ENCODE measurements at places on chromosomes 3 and 15.
A peak's percentile ranks its signal among the peaks of the same experiment; 100 is the strongest.

DNA sequence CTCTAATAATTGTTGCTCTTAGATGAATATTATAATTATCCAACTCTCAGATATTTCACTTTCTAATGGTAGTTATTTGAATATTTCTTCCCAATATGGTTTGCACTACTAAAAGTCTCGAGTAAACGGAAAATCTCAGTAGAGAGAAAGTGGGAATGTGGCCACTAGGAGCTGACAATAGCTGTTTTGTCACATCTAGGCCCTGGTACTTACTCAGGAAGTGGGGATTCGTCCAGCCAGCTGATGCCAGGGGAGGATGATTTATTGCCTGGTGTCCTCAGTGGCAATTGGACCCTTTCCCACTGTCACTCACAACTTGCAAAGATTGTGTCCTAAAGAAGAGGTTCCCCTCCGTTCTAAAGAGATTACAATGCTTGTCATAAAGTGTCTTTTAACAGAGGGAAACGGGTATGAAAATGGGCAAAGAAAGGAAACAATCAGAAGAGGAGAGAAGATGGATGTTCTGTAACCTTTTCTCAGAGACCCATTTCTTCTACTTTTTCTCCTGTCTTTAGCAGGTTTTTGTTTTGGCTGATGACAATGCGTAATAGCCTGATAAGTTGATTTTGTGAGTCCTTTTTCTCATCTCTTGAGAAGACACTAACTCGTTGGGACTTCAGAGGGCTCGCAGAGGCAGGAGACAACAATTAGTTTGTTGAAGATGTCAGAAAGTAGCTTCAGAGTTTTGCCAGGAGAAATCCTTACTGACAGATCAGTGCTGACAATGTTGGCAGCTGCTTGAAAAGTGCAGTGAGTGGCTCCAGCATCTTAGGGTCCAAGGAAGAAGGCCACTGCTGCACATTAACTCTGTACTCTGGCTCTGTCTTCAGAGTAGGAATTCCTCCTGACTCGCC, 320.6 kb downstream of the MECOM start:
- no peak for DNase-seq

DNA sequence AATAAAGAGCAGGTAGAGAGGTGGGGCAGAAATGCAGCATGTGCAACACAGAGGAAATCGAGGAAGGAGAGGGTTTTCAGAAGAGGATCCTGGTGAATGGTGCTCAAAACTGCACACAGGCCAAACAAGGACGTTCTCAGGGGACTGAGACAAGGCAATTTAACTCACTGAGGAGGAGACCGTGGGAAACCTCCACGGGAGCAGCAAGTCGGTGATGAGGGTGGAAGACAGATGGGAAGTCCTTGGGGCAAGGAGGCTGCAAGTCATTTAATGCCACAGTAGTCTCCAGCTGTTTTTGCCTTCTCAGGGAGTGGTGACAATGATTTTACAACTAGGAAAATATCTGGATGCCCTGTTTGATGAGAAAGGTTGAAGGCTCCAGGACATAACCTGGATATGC, 11.5 kb upstream of the PDIA5 start:
- no peak for DNase-seq

DNA sequence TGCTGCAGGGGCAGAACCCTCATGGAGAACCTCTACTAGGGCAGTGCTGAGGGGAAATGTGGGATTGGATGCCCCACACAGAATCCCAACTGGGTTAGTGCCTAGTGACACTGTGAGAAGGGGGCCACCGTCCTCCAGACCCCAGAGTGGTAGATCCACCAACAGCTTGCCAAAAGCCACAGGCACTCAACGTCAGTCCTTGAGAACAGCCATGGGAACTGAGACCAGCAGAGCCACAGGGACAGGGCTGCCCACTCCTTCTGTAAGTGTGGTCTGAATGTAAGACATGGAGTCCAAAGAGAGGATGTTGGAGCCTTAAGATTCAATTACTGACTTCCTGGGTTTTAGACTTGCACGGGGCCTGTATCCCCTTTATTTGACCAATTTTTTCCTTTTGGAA, 1451.5 kb downstream of the SI start:
- no peak for DNase-seq

DNA sequence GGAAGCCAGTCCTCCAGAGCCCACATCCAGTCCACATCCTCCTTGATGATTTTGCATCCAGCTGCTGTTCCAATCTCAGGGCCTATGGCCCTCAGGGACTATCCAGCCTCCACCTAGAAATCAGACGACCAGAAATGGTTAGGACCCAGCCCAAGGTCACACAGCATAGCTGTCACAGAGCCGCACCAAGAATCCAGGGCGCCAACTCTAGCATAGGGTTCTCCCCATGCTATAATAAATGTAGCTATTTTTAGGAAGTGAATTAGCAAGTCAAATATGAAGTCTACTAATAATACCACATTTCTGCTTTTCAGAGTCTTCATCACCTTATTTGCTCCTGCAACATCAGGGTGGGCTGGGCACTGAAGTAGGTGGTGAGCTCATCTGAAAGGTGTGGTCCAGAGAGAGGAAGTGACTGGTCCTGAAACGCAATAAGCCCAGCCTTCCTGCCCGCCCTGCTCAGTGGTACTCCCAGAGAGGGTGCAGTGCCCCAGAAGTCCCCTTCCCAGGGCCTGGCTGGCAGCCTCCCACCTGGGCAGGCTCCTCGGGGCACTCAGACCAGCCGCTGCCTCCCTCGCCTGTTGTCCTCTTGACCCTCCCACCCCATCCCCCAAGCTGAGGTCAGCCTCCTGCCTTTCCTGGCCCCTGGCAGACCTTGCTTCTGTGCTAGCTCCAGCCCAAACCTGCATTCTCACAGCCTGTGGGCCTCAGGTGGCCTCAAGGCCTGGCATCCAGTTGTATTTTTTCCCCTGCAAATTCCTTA, 17.6 kb upstream of the CYP11A1 start:
- DNase-seq: peak; percentile 39

GRCh38 chr3:190305406-190305805, 16.8 kb downstream of the CLDN1 start:
- no peak for DNase-seq

DNA sequence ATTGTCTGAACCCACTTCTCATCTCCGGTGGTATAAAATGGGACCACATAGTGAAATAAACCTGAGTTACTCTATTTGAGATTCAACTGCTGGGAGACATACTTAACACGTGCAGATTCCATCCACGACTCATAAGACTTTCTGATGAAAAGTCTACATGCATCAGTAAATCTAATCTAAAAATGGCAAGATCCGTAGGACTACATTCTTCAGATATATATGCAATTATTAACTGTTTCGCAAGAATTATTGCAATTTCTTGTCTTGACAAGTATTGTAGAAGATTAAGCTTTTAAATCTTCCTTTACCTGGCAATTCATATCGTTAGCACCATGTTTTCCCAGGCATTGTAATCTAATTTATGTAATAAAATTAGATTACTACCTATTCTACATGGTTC, 718.7 kb upstream of the CBLB start:
- no peak for DNase-seq

DNA sequence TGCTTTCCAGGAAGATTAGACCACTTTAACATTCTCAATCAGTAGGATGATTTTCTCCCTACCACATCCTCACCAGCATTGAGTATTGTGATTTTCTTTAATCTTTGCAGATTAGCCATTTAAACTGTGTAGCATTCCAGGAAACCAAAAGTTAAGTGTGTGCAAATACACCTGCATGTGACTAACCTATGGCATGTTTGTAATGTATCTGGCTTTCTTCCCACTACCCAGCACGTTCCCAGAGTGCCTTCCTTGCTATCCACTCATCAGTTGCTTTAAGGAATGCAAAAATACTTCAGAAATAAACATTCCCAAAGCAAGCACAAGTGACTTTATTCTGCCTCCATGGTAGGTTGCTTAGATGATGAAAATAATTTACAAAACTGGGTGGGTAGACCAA, 74.2 kb downstream of the ATG7 start:
- DNase-seq: no peak

DNA sequence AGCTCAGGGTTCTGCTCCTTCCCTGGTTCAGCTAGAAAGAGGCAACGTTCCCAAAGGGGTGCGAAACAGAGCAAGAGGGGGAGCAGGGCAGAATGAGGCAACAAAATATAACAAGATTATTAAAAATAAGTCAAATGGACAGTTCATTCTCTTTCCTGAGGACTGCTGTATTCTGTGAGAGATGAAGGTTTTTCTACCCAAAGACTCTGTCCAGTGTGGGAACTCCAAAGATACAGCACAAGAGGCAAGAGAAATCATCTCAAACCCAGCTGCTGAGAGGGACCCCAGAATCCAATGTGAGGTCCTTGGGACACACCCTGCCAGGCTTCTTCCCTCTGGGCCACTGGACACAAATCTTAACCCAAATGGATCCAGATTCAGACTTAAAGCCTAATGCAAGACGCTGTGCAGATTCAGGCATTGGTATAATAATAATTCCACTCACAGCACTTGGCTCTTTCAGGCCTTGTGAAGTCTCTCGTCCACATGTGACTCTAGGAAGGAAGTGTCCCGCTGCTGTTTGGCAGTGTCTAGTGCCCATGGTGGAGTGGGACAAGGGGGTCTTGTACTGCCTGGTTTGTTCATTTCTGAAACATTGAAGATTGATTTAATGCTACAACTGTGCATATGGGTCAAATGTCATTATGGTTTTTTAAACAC, 14.5 kb upstream of the ARHGAP31 start:
- no peak for DNase-seq

DNA sequence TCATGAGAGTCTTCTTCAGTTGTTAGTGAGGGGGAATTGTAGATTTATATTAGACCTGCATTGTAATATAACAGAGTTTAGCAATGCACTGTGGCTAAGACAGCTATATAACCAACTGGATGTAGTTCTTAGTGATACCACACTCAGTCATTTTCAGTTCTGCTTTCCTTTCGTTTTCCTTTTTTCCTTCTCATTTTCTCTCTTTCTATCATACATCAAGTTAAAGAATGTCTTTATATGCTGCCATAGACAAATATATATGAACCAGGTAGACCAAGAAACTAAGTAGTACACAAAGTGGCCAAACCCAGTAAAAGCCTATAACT, 43.7 kb upstream of the CD47 start:
- DNase-seq: no peak

- DNase-seq: no peak
Measured at GRCh38 chr3:138289701-138290100, 40.0 kb downstream of the NME9 start.

DNA sequence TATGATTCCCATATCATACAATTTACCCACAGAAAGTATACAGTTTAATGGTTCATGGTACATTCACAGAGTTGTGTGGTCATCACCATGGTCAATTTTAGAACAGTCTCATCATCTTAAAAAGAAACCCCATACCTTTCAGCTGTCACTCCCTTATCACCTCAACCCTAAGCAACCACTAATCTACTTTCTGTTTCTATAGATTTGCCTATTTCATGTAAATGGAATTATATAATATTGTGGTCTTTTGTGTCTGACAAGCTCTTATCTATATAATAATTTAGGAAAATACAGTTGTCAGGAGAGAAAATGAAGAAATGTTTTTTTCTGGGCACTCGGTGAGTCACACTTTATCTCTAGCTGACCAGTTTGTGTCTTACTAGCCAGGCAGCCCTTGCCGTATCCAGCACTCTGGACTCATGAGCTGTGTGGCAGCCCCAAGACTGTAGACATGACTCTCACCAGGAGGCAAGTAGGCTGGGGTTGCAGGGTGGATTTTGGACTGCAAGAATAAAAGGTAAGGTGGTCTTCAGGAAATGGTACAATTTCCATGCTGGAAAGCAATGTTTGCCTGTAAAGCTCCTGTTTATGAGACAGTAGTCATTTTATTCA, 234.6 kb downstream of the THRB start:
- no peak for DNase-seq

GRCh38 chr3:111968319-111969054, 10.3 kb upstream of the ABHD10 start:
- DNase-seq: no peak

GRCh38 chr3:25508901-25509300, 80.8 kb downstream of the RARB start:
- peak; percentile 41 for DNase-seq

GRCh38 chr3:168583977-168584376, 488.3 kb upstream of the GOLIM4 start:
- no peak for DNase-seq

DNA sequence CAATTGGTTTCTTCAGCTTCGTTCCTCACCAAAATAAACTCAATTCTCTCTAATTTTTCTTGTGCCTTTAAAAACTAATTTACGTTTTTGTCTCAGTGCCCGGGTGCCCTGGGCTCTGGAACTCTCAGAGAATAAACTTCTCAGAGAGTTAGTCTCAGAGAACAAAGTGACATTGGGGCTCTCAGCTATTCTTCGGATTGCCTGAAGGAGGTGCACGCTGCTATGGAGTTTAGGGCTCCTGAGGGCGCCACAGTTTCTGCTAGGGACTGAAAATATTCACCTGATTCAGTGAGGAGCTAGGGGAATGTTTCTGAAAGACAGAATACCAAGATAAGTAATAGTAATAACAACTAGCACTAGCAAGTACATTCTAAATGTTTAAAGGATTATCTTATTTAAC, 22.7 kb downstream of the ZIC4 start:
- DNase-seq: no peak

DNA sequence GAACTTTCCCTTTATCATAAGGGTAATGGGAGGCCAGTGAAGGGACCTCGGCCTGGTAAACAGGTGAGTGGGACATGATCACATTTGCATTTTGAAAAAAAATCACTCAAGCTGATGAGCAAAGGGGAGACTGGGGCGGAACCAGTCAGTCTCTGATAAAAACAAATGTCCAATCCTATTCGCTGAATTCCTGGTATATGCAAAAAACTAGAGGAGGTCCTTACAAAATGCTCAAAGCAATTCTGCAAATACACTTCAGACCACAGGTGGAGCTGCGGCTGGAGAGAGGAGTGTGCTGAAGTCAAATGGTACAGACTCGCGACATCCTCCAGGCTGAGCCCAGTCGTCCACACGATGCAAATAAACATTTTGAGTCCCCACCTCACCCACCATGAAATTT, 166.7 kb downstream of the FOXP1 start:
- DNase-seq: no peak

GRCh38 chr3:39122813-39123212, 15.3 kb downstream of the TTC21A start:
- no peak for DNase-seq

DNA sequence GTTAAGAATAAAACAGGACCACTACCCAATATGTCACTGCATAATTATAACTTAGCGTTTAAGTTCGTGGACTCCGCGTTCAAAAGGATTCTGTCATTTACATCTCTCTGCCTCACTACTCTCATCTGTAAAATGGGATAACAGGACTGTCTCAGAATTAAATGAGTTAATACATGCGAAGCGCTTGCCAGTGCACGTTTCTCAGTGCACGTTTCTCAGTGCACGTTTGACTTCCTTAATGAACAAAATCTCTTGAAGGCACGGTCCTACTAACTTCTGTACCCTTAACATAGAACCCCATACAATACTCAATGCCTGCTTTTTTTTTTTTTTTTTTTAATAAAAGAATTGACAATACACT, 499 bp downstream of the RABL3 start:
- DNase-seq: no peak

GRCh38 chr3:105938101-105938500, 69.3 kb upstream of the CBLB start:
- peak; percentile 1 for DNase-seq

DNA sequence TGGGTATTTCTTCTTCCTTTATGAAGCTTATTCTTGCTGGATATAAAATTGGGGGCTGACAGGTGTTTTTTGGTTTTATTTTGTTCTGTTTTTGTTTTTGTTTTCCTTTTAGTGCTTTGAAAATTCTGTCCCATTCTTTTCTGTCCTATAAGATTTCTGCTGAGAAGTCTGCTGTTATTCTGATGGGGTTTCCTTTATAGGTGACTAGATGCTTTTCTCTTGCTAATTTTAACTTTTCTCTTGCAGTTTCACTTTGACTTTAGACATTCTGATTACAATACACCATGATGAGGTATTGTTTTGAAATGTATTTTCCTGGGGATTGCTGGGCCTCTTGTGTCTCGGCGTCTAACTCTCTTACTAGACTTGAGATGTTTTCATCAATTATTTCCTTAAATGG, 22.8 kb downstream of the TTC14 start:
- DNase-seq: no peak

Measured in SW480 (cell line).